A549 treated with CORT108297 at 1 μM for 4 hours (cell line): ENCODE measurements at places on chromosomes 1 and 21. TPM values are rescaled to one million over a fixed set of nuclear protein-coding genes. Genes with fewer than 3 reads are reported as not detected.

AIRE gene
- not detected in 5 replicates for total RNA-seq

TMEM52 gene
- 0.44 to 1.3 TPM (median 0.72 TPM) in 5 replicates for total RNA-seq

SYCP1 gene
- not detected in 5 replicates for total RNA-seq

OR2AK2 gene
- total RNA-seq: not detected in 5 replicates

GLMP gene
- total RNA-seq: 33.5 to 52.1 TPM (median 46.7 TPM) in 5 replicates

C1orf50 gene
- 2.3 to 4.5 TPM (median 3.6 TPM) in 5 replicates for total RNA-seq

RFX5 gene
- total RNA-seq: 23.7 to 28.4 TPM (median 25.6 TPM) in 5 replicates

TIPRL gene
- total RNA-seq: 28.7 to 37.6 TPM (median 33.6 TPM) in 5 replicates

OR2T35 gene
- not detected in 5 replicates for total RNA-seq

C1orf87 gene
- not detected in 5 replicates for total RNA-seq

OR10J1 gene
- total RNA-seq: not detected in 5 replicates

TEX38 gene
- 0.15 TPM in 1 of 5 replicates, not detected in the others for total RNA-seq

SLC35F3 gene
- 4.4 to 5.8 TPM (median 5.2 TPM) in 5 replicates for total RNA-seq

OR2M3 gene
- total RNA-seq: not detected in 5 replicates

CLCA4 gene
- total RNA-seq: not detected in 5 replicates

ADAM15 gene
- 52.7 to 90.3 TPM (median 81.7 TPM) in 5 replicates for total RNA-seq

PROK1 gene
- not detected in 5 replicates for total RNA-seq

CD1E gene
- total RNA-seq: not detected in 5 replicates

MYOG gene
- not detected in 5 replicates for total RNA-seq

RAP1GAP gene
- 9.9 to 13.5 TPM (median 12.8 TPM) in 5 replicates for total RNA-seq

TEX35 gene
- 0.06 to 0.08 TPM in 2 of 5 replicates, not detected in the others for total RNA-seq

TNFSF18 gene
- not detected in 5 replicates for total RNA-seq

SGIP1 gene
- not detected in 5 replicates for total RNA-seq

OLFML2B gene
- total RNA-seq: 0.39 to 0.49 TPM (median 0.47 TPM) in 5 replicates
